ENCODE measurements at places on chromosomes 2 and 18.
A peak's percentile ranks its signal among the peaks of the same experiment; 100 is the strongest.

DNA sequence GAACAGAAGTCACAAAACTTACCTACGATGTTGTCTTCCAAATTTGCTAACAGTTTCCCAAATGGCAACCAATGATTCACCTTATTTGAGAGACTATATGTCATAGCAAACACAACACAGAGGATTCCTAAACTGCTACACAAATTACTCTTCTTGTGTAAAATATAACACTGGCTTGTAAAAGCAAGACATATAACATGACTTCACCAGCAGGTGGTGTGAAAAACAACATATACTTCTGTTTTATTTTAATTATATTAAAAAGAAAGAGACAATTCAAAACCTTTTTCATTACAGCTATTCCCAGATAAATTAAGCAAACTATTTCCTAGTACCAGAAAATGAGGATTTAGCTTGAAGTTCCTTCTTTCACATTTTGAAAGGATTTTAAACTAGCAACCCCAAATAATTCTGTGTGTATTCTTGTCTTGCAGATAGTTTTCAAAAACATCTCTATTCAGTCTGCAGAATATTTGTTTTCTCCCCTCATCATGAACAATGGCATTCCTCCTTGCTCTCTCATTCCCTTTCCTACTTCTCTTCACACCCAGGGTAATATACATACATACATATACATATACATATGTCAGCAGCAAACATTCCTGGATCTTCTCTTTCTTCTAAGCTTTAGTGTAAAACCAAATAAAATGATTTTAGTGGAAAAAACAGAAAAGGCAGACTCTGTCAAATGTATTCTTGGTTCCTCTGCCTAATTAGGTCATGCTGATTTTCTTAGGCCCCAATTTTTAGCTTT, 62.1 kb downstream of the SCN3A start:
- no peak for DNase-seq

DNA sequence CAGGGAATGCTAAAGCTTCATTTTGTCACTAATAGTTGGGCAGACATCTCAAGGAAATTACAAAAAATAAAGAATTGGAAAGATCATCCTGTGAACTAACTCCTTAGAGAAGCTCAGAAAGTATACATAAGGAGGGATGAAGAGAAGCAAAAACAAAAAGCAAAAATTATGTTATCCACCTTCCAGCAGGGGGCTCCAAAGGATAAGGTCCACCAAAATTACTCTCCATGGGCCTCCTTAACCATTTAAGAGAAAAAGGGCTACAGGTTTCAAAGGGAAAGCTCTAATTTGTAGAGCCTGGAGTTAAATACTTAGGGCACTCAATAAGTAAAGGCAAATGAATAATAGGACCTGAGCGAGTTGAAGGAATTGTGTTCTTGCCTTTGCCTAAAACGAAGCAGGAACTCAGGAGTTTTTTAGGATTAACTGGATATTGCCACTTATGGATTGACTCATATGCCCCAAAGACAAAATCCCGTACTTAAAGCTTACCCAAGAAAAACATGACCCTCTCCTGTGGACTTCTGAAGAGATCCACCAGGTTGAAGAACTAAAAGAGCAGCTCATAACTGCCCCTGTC, 1167.9 kb downstream of the DSC3 start:
- DNase-seq, result no peak

- no peak for DNase-seq
Measured at GRCh38 chr2:136361521-136361920, 243.6 kb upstream of the CXCR4 start.

DNA sequence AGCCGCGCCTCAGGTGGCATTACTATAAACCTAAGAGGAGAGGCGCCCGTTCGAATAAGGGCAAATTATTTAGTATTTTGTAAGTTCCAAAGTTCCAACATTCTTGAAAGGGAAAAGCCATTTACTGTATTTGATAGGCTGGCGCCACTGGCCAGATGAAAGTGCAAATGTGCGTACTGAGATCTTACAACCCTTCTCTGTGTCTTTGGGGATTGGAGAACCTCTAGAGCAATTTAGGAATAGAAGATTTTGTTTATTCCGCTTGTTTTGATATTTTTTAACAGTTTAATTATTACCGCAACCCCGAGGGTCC, 467 bp upstream of the WDR35 start:
- no peak for DNase-seq

DNA sequence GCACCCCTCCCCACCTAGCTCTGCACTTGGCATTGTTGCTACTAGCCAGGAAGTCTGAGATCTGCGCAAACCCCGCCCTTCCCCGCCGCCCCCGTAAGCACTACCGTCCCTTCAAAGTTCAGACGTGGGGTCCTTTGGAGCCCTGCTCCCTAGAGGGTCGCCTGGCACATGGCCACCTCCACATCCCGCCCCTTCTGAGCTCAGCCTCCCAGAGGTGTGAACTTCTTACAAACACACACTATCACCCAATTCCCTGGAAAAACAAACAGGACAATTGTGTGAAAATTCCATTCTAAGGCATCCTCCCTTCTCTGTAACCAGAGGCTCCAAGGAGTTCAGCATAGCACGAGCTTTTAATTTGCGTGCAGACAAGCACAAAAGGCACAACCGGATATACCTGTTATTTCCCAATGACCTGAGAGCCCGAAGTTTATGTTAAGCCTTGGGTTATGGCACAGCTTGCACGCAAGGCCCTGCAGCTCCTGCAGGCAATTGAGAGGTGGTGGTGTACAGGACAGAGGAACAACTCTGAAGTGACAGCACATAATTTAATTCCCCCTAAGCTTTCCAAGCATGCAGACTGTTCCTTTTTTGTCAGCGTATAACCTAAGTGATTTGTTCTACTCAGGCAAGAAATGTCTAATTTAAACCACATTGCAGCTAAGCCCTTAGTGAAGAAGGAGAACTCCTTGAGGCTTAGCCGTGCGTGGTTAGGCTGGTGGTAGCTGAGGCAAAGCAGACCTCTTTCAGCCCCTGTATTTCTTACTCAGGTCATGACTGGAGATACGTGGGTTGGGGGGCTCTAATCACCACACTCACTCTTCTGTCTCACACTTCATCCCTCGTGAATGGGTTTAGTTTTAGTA, 20.3 kb upstream of the CYP1B1 start:
- DNase-seq, result no peak

- DNase-seq, result no peak
Measured at GRCh38 chr2:203711399-203711798, 5.0 kb downstream of the CD28 start.

- peak; percentile 76 for DNase-seq
Measured at GRCh38 chr18:58180738-58181353, 136.8 kb downstream of the NEDD4L start.

DNA sequence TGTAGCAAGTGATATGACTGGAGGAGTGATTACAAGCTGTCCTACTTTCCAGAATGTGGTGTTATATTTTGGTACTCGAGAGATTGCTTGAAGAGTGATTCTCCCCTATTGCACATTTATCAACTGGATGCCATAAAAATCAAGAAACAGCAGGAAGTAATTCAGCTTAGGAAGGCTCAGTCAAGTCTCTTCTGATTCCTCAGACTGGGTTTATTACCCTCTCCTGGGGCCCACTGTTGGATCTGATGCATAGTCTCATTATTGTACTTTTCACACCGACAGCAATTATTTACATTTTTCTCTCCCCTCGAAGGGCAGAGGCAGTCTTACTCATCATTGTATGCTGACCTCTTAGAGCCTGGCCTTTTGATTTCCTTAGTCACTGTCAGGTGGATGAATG, 9.3 kb downstream of the NOSTRIN start:
- no peak for DNase-seq

DNA sequence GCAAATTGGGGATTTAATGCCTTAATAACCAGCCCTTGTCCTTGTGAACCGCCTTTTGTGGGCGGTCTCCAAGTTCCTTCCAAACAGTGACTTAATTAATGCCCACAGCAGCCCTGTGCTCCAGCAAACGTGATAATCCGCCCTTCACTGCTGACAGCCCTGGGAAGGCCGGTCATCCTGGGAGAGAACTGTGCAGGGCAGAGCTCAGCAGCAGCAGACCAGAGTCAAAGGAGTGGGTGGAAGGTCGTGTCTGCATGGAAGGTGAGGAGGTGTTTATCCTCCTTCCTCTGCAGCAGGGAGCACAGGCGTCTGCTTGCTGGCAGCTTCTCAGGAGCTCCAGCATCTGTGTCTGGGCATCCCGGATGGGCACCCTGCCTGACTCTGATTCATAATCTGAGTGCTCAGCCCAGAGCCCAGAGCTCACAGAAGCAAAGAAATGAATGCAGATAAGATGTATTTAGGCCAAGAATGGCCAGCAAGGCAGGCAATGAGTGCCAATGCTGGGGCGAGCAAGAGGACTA, 270.0 kb upstream of the PXDN start:
- no peak for DNase-seq

- DNase-seq, result no peak
Measured at GRCh38 chr2:122451040-122451439, 695.6 kb downstream of the TSN start.

GRCh38 chr2:158321264-158321663, 135.3 kb downstream of the CCDC148 start:
- DNase-seq, result no peak

DNA sequence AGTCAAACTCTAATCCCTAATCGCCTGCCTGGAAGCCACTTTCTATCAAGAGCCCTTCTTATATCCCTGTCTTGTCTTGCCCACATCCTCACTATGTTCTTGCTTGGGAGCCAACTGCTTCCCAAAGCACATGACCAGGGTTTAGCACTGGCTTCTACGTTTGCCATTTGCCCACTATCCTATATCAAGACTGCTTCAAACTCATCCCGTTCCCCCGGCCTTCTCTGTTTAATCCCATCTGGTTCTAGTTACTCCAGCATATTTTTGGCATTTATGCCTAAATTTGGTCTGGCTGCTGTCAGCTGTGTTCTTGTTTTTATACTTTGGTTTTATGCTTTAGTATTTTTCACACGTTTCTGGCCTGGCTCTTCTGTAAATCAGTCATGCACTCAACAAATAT, 40.2 kb downstream of the POLR1A start:
- DNase-seq, result no peak

DNA sequence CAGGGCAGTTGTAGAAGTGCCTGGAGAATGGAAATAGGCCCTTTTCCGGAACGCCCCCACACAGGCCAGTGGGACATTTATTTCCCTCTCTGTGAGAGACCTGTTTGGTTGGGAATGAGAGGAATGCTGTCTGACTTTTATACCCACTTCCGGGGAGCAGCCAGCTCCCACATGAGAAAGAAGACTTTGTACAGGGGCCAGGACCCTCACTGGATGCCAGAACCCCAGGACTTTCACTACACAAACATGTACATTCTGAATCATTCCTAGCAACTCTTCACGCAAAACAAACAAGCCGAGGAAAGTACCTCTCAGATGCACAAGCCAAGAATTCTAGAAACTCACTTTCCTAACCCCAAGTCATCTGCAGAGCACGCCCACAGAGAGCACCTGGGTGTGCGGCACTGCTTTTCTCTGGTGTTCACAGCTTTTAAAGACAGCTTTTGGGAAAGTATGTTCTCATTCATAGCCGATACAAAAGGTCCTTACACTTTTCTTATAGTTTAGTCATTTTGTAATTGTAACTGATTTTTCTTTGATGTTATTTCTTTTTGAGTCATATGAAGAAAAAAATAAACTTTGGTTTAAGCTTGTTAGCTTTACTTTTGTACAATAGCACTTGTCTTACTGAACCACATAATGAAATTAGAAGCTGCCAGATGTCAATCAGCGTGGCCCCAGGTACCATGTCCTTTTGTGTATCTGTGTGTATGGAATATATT, 856.1 kb upstream of the ID2 start:
- DNase-seq, result no peak

DNA sequence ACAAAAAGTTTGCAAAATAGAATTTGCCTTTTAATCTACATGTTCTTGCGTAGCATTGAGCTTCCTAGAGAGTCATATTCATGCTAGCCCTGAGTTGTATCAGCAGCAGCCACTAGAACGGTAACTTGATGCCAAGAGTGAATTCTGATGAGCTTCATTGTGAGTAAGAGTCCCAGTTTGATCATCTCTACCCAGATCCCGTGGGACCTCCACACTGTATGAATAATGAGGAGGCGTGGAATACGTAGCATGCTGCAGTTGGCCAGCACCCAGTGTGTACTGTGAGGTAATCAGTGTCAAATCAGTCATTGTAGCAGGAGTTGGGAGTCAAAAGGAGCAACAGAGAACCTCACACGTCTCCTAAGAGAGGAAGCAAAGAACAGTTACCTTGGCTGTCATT, 197.9 kb downstream of the NEDD4L start:
- DNase-seq, result no peak

- no peak for DNase-seq
Measured at GRCh38 chr2:47697000-47697601, 85.8 kb upstream of the MSH6 start.

- no peak for DNase-seq
Measured at GRCh38 chr2:19346983-19347618, 11.3 kb downstream of the OSR1 start.

DNA sequence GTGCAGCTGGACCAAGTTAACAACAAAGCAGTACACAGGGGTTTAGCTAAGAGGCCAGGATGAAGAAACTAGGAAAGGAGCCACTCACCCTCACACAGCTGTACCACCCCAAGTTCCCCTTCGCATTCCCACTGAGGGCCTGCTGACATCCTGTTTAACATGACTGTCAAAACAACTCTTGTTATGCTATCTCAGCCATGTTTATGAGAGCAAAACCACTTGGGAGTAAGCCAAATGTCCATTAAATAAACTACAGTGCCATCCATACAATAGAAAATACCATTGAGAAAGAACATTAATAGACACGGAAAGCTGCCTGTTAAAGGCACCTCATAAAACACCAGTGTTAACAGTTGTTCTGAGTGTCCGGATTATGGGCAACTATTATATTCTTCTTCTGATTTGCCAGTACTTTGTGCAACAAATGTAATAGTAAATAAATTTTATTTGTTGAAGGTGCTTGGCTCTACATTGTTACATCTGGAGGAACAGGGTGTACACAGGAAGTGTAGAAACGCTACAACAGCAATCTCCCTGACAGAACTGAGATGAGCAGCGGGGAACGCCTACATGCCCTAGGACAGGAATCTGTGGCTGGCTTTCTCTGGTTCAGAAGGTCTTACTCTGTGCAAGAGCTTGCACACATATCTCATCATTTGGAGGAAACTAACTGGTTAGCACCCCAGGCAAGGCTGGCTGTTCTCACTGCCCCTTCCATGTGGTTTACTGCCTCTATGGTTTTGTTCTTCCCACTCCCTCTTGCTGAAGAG, 85.6 kb downstream of the EHD3 start:
- DNase-seq, result peak; percentile 41

Data from CD4-positive, alpha-beta T cell treated with Interleukin-17A for 4 hours (primary cell).